ENCODE measurements at places on chromosomes 16 and 17. TPM values are rescaled to one million over a fixed set of nuclear protein-coding genes. Genes with fewer than 3 reads are reported as not detected.

DNA sequence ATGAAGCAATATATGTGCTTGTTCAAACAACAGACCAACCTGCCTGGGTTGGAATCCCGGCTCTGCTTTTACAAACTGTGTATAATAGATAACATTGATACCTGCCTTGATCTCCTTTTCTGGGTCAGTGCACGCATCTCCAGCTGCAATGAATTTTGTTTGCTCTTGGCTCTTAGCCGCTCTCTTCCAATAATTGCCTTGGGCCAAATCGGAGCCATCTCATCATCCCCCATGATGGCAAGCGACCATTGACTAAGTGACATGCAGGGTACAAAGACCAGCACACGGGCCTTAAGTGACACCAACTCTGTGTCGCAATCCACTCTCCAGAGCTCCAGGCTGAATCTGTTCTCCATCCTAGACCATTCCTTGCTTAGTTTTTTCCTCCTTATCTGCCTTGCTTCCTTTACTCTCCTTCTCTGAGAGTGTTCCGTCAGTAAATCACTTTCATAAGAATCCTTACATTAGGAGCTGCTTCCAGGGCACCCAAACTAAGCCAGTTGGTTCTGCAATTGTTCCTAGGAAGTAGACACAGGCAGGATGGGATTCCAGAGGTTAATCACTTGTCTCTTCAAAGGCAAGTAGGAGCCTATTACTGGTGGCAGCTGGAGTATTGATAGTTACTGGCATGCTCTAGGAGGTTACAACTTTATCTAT, 134.2 kb downstream of the ABCA8 start:
- DNase-seq, result no peak

GRCh38 chr16:12166271-12166670, 189.7 kb downstream of the SNX29 start:
- DNase-seq, result no peak

GRCh38 chr17:66749217-66749832, 85.6 kb upstream of the CACNG5 start:
- no peak for DNase-seq

DNA sequence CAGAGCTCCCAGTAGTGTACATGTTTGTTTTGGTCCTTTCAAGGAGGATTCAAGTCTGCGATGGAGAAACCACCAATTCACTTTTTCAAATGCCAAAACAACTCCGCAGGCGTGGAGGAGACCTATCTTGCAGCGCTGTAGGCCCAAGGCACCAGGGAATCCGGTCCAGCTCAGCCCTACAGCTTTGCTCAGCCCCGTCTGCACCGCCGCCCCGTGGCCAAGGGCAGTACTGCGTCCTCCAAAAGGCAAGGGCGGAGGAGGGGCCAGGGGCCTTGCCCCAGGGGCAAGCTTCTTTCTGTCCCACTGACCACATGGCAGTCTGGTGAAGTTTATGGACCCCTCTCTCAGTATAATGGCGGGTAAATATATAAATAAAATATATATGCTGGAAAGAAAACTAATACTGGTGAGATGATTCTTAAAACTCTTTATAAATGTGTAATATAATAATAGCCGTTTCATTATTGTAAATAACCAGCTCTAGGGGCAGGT, 709 bp upstream of the CD300LG start:
- DNase-seq, result peak; percentile 73

GRCh38 chr16:57007050-57007449, 17.7 kb downstream of the NLRC5 start:
- DNase-seq, result no peak

DNA sequence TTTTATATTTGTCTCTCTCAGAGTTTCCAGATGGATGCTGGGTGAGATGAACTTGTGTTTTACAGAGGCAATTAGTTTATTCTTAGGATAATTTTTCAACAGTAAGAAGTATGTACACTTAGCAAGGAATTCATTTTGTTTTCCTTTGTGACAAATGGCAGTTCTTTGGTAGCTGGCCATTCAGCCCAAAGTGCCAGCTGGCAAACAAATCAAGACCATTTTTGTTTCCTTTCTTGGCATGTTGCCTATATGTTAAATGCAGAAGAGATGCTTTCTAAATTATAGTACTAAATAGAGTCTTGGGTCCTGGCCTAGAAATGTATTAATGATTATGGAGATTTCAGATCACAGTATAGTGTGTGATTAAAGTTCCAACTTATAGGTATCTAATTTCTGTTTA, 337.1 kb downstream of the CNTNAP4 start:
- no peak for DNase-seq

GRCh38 chr17:5705081-5705875, 121.0 kb upstream of the NLRP1 start:
- DNase-seq, result no peak

GRCh38 chr17:49013311-49014213, 16.4 kb downstream of the IGF2BP1 start:
- DNase-seq, result peak; percentile 92

- DNase-seq, result no peak
Measured at GRCh38 chr16:75044800-75045361, 46.1 kb downstream of the ZNRF1 start.

DNA sequence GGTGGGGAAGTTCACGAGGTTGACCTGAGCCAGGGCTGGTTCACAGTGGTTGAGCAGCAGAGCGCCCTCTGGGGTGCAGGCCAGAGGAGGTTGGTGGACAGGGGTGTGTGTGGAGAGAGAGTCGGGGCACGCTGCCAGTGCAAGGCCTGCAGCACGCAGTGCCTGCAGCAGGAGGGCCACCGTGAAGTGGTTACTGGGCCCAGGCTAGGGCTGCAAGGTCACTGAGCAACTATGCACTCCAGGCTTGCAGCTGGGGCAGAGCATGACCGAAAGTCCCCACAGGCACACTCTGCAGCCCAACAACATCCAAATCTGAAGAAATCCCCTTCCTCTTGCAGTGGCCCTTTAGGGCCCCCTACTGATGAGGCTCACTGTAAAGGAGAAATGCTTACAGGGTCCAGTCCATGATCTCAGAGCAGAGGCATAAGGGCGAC, 89.1 kb upstream of the NOL11 start:
- no peak for DNase-seq

- DNase-seq, result peak; percentile 24
Measured at GRCh38 chr16:57367116-57367752, 5.1 kb upstream of the CX3CL1 start.

DNA sequence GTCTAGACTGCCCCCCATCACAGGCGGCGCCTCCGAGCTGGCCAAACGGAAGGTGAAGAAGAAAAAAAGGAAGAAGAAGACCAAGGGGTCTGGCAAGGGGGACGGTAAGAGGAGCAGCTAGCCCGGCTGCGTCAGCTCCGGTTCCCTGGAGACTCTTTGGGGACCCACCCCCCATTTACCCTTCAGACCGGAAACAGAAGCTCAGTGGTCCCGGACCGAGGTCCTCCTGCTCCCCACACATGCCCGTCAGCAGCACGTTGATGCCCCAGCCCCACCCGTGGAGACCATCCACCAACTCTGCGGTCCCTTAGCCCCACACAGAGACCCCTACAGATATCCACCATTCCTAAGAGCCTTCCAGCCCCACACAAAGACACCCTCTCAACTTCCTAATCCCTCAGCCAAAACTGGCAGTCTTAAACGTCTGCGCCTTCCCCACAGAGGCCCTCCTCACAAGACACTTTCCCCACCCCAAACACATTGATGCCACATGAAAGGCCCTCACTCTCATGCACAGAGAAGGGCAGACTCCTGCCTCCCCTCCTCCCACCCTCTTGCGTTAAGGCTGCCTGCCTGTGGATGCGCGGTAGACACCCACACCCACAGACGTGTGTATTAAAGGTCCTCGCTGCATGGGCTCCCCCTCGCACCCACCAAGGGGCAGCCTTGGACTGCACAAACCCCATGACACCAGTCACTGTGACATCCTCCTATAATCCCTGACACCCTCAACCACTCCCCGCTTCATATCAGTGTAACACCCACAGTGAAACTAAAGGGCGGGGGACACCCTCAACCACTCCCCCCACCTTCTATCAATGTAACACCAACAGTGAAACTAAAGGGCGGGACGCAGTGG, 58.2 kb upstream of the RPH3AL start:
- peak; percentile 62 for DNase-seq

DNA sequence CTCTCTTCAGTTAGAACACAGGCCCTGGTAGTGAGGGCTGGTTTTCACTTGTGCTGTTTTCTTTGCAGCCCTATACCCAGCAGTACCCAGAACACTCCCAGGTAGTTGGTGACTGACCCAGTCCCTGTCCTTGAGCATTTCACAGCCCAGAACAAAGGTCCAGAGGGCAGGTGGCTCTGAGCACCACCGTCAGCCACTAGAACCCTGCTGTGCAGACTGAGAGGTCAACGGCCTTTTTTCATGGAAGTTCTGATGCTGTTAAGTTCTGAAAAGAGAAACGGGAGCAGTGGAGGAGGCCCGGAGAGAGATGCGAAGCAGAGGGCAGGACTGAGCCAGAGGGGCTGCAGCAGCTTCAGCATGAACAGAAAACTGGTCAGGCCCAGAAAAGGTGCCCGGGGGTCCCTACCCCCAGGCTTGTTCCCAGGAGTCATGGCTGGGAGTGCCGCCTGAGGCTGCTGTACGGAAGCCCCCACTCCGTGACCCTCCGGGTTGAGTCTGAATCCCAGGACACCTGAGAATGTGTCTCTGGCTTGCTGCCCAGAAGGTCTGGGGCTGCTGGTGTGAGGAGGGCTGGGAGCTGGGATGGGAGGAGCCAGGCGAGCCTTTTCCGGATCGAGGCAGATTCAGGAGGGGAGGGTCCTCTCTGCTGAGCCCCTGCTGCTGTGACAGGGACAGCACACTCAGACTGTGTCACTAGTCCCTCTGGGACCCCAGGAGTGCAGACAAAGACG, 8.7 kb downstream of the ZNF276 start:
- DNase-seq, result no peak

DNA sequence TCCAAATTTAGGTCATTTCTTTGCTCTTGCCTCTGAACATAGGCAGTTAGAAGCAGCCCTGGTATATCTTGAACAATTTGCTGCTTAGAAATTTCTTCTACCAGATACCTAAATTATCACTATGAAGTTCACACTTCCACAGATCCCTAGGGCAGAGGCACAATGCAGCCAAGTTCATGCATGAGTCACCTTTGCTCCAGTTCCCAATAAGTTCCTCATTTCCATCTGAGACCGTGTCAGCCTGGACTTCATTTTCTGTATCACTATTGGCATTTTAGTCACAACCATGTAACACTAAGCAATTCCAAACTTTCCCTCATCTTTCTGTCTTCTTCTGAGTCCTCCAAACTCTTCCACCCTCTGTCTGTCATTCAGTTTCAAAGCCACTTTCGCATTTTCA, 45.0 kb downstream of the KCNJ16 start:
- no peak for DNase-seq

DNA sequence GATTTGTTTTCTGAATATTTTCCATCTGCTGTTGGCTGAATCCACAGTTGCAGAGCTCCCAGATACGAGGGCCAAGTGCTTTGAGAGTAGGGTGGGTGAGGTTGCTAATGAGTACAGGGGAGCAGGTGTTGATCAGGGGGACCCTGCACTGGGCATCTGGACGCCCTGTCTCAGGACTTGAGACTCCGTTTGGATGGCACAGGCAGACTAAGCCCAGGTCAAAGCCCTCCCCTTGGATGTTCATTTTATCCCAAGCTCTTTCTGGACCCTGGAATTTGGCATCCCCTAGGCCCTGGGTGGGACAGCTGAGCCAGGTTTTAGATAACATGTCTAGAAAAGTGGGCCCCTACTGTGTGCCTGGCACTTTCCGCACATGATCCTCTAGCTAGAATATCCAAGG, 12.1 kb downstream of the USP6 start:
- DNase-seq, result no peak

GRCh38 chr17:64964796-64965195, 45.5 kb upstream of the LRRC37A3 start:
- DNase-seq, result no peak

DNA sequence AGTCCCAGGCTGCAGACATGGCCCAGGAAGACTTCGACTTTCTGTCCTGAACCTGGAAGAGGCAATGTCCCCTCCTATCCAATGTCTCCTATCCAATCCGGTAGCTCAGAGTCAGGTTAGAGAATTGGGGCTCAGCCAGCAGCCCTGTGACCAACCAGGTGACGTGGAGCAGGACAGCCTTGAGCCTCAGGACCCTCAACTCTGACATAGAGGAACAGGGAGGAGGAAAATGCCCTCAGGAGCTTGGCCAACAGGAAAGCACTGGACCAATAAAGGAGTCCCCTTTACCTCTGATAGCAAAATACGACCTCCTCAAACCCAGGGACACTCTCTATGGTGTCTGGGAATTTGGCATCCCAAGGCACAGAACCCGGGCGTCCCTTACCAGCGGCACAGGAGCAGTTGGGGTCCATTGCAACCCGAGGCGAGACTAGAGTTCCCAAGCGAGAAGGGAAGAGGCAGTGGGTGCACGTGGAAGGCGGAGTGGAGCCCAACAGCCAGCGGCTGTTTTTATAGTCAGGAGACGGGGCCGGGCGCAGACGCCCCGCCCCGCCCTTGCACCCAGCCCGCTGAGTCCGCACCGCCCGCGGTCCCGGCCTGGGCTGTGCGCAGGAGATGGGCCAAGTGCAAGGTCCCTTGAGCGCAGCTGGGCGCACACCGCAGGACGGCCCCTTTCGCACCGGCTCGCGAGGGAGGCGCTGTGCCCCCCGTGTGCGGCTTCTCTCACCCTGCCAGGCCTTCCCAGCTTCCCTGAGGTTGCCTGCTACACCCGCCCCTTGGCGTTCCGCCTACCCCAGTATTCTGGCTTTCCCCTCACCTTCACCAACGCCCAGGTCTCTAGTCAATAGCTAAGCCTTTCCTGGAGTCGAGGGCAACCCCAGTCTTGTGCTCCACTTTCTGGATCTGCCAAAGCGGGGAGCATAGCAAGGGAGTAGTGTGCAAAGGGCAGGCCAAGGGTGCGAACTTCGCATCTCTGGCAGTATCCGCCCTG, at the start of gene MT1G:
Gene MT1G, minus strand, starts transcription at position 485 of the 991 bp plus-strand sequence. Its CDS starts 72 bp downstream, at position 413.
- DNase-seq, result peak; percentile 93

DNA sequence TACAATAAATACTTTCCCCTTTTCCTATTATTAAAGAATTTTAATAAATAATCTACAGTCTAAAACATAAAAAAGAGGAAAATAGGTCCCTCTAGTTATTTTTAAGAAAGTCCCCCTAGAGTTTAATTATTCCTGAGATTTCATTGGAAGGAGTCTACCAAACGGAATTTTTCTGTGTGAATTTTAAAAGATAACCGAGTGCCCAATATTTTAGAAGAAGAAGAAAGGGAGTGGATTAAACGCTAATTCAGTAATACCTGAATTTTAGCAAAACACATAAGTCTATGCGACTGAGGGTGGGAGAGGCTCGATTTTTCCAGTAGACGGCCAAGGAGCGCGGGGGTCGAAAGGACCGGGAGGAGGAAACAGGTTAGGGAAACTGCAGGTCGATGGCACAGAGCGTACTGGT, 2.2 kb downstream of the HOXB2 start:
- no peak for DNase-seq

GRCh38 chr16:4120176-4120575, 3.9 kb upstream of the ADCY9 start:
- DNase-seq, result peak; percentile 27

GRCh38 chr16:53534206-53534605, 31.2 kb upstream of the AKTIP start:
- no peak for DNase-seq

GRCh38 chr17:2436316-2436905, 35.6 kb upstream of the MNT start:
- DNase-seq, result no peak

GRCh38 chr17:10417431-10417830, 4.3 kb downstream of the MYH8 start:
- no peak for DNase-seq

Gene SALL1
- polyA plus RNA-seq, result 0.39 TPM

Gene MSLN
- 5.1 TPM for polyA plus RNA-seq

Gene TNS4
- not detected for polyA plus RNA-seq

Gene MT1G
- polyA plus RNA-seq, result 428 TPM

Gene ABCA9
- 2.4 TPM for polyA plus RNA-seq

Gene ICAM2
- polyA plus RNA-seq, result 4.5 TPM

Gene P2RX5
- polyA plus RNA-seq, result 3.0 TPM

Gene IGFALS
- polyA plus RNA-seq, result 0.22 TPM

Gene CBLN1
- polyA plus RNA-seq, result not detected

Gene FNDC8
- 0.04 TPM for polyA plus RNA-seq

Gene WNT3
- 8.9 TPM for polyA plus RNA-seq
